GM18507 (cell line): ENCODE measurements at places on chromosomes 5 and 9.

- no peak for DNase-seq
Measured at GRCh38 chr5:32805971-32806638, 95.0 kb downstream of the NPR3 start.

DNA sequence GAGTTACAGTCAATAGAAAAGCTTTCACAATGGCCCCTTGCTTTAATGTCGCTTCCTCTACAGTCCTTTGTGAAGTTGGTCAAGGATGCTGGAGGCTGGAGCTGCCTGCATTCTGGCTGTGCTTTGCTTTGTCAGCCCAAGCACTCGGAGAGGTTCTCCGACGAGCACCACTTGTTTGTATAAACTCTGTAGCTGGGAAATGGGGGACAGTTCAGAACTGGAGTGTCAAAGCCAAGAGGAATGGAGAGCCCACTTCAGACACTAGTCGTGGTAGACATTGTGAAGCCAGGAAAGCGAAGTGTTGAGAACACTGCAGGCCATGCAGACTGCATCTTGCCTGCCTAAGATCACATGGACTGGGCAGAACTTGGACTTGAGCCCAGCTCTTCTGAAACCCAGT, 330.3 kb downstream of the GADD45G start:
- DNase-seq = no peak

- DNase-seq = no peak
Measured at GRCh38 chr5:109030360-109031143, 282.9 kb downstream of the FER start.

DNA sequence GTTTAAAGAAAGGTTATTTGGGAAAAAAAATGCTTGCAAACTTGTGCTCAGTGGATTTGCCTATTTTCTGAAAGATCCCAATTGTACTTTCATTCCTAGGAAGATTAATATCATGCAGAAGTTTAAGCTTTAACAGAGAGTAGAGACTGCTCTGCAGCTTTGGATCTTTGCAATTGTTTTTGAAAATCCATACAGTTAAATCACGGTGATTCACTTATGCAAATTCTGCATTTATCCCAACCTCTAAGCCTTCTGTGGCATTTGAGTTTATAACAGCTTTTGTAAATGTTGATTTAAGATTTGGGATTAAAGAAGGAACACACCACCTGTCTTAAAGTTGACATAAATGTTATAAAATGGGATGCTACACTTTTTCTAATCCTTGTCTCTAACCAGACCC, 134.4 kb downstream of the EBF1 start:
- no peak for DNase-seq

GRCh38 chr5:163807781-163808180, 302.4 kb downstream of the MAT2B start:
- no peak for DNase-seq

GRCh38 chr5:77177576-77177975, 32.9 kb upstream of the PDE8B start:
- no peak for DNase-seq

DNA sequence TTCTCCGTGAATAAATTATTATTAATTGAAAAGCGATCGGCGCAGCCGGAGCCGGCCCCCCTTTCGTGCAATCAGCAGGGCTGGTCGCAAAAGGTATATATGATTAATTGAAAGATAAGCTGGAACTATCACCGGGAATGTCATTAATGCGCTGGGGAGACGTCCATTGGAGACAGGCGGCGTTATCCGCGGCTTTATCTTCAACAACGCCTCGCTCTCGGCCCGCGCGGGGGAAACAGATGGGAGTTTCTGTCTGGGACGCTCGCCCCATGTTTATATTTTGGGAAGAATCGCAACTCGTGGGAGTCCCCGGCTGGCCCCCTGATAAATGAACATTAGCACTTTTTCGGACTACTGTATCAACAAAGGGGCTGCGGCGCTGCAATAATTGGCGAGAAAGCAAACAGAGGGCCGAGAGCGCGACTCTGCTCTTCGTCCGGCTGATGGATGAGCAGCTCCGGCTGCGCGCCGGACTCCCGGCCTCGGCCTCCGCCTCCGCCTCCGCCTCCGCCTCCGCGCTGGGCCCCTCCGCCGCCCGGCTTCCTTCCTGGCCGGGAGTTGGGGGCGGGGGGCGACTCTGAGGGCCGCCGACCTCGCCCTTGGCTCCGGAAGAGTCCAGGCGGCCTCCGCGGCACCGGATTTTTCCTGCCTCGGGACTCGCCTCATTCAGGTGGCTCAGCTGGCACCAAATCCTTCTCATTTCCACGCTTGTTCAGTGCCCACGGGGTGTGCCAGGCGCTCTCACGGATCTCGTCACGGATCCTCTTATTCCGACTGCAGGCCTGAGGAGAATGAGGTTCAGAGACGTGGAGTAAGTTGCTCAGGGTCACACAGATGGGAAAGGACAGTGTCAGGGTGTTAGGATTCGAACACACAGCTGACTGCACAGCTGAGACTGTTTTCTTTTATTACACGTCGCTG, 3.6 kb upstream of the NKX2-5 start:
- DNase-seq = no peak

GRCh38 chr9:127105805-127106465, 16.5 kb downstream of the ANGPTL2 start:
- DNase-seq = no peak

DNA sequence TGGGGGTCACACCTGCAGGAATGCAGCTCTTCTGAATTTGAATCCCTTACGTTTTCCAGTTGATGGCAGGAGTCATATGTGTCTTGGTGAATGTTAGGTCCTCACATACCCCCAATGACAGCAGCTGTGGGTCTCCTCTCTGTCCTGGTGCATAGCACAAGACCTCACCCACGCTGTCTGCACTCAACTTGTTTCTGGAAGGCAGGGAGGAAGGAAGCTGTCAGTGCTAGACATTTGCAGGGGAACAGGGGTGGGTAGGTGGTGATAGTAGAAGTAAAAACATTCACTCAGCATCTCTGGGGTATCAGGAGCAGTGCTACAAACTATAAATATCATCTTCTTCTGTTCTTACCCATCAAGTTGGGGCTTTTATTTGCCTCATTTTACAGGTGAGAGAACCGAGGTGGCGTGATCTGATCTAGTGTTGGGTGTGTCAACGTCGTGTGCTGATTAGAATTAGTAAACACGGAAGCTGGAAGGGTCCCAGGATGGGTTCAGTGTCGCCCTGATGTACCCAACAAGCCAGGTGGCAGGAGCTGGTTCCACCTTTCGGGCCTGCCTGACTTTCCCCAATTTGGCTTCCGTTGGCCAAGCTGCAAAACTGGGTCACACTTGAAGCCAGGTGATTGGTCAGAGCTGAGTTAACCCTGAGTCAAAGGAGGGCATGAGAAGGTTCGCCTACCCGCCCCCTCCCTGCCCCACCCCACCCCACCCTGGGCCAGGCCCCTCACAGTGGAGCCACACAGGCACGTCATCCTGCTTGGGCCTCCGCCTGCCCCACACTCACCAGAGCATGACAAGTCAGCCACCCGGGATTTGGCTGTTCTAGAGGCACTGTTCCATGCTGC, 15.8 kb downstream of the ERGIC1 start:
- DNase-seq = no peak

- no peak for DNase-seq
Measured at GRCh38 chr5:79578876-79579275, 33.4 kb upstream of the TENT2 start.

DNA sequence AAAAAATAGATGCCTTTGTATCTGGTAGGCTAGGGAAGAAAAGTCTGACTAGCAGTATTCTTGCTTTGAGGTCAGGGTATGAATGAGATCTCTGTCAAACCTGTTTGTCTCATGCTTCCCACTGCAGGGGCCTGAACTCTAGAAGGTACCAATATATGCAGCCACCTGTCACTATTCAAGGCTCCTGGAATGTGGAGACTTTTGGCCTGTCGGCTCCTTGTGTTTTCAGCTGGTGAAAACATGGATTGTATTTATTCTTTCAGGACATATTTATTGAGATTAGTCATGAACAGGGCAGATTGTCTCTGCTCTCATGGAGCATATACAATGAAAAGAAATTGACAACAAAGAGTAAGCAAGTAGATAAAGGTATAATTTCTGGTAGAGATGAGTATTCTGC, 255.8 kb downstream of the ARHGAP26 start:
- no peak for DNase-seq

- no peak for DNase-seq
Measured at GRCh38 chr5:37631939-37632338, 207.9 kb downstream of the GDNF start.

DNA sequence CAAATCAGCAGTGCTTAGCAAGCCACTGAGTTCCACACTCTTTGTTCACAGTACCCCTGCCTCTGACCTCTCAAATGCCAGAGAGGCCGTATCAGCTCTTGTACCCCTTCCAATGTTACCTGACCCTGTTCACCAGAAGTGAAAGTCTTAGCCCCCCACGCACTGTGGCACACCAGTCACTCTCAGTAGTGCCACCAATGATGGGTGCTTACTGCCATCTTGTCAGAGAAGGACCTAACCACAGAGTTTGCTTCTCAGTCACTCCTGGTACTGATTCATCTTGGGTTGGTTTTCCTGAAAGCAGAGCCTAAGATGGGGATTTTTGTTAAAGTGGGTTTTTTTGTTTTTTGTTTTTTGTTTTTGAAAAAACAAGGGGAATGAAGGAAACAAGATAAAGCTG, 28.8 kb upstream of the PANK3 start:
- no peak for DNase-seq

DNA sequence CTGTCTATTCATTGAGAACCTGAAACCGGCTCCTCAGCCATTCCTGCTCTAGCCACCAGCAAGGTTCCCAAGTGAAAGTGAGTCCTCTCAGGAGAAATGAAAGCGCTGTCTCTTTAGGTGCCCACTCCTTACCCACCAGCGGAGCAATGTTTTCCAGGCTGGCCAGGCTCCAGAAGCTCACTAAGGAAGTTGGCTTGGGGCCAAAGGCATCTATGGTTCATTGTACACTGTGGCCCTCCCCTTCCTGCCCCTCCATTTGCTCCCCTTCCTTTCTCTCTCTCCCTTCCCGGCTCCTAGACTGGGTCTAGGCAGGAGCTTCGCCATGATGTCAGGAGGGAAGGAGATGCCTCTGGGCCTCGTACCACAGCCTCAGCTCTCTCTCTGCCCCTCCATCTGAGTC, 1.1 kb upstream of the GABRP start:
- no peak for DNase-seq

DNA sequence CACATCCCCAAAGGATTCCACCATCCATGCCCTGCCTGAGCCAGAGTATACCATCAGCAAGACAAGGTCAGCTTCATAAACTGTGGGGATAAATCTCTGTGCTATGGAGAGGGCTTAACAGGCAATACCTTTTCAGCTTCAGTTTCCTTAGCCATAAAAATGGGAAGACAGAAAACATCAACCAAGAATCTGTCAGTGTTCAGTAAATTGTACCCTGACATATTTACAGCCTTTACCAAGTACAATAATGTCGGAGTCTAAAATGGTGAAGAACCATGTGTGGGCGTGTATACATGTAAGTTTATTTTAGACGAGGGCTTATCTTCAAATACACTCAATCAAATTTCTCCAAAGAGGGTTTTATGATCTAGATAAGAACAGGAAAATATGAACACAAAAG, 94.7 kb downstream of the ELAVL2 start:
- no peak for DNase-seq

DNA sequence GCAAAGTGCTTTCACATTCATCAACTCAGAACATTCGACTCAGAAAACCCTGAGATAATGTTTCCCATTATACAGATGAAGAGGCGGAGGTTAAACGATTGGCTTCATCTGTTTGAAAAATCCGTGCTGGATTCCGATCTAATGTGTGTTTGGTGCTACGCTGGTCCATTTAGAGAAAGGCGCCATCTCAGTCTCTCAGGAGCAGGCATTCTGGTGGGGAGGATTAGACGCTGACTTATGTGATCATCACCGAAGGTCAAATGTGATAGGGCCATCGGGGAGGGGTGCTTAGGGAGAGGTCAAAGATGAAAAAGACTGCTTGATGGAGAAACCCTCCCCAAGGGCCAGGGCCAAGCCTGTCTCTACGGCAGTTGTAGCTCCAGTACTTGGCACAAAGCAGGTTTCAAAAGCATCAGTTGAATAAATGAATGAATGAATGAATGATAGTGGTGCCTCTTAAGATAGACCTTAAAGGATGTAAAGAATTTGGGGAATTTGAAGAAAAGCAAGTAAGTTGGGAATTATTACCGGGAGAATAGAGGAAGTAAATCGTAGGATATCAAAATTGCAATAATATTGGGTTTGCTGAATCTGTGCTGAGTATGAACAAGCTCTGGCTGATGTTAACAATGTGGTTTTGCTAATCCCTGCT, 160.6 kb upstream of the SHB start:
- no peak for DNase-seq

DNA sequence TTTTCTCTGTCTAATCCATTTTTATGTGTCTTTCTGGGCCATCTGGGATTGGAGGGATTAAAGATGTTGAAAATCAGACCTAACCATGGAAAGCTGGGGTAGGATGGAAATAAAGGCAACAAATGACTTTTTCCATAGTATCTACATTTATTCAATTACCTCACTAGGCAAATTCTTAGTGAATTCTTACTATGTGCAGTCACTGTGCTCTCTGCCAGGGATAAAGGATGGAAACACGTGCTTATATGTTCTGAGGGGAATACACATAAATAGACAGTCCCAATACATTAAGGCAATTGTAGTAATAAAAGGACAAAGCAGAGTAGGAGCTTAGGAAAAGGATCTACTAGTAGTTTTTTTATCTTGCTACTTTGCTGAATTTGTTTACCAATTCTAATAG, 214.2 kb downstream of the PRR16 start:
- no peak for DNase-seq

DNA sequence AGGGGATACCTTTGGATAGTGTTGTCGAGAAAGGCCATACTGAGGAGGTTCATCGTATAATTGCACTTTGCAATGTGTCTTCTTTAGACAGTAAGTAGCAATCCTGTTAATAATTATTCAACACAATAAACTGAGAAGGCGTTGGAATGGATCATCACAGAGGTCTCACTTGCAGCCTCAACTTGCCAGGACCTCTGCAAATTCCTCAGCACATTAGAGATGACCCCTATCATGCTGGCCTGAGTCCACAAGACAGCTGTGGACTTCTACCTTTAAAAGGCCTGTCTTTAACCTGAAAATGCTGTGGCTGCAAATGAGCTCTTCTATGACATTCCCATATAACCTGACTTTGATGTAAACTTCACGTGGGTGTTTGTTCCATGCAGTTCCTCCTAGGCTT, 14.1 kb downstream of the SH3TC2 start:
- no peak for DNase-seq

DNA sequence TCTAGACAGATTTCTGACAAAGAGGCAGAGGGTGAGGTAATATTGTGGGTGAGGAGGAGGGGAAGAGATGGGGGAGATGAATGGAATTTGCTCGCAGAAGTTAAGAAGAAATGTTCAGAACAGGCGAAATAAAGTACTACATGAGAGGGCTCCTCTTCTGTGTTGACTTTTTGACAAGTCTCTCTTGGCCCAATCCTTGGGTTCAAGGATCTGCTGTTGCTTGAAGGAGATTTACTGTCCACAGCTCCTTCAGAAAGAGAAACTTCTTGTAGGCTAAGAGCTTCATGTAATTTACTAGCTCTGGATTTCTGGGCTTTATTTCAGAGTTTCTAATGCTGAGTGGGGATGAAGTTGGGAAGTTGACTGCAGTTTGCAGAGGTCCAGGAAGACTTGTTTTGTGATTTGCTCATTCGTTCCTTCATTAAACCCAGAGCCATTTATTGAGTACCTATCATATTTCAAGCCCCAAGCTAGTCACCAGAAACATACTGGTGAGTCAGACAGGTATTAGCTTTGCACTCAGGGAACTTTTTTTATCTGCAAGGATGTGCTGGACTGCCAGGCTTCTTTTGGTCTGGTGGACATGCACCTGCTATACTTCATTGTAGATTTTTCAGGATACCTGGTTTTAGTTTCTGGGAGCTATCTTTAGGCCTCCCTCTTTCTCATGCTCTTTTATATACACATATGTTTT, 402.9 kb upstream of the CLINT1 start:
- DNase-seq = no peak
